ENCODE measurements at places on chromosomes 3 and 15.

GRCh38 chr3:46923559-46924350, 46.2 kb downstream of the PTH1R start:
- DNase-seq: no peak

- DNase-seq: peak; percentile 57
Measured at GRCh38 chr3:194572143-194572789, 61.0 kb downstream of the TMEM44 start.

- no peak for DNase-seq
Measured at GRCh38 chr3:32398531-32398930, 6.9 kb downstream of the CMTM7 start.

GRCh38 chr15:20280933-20281463, 260.6 kb downstream of the GOLGA6L6 start:
- no peak for DNase-seq

DNA sequence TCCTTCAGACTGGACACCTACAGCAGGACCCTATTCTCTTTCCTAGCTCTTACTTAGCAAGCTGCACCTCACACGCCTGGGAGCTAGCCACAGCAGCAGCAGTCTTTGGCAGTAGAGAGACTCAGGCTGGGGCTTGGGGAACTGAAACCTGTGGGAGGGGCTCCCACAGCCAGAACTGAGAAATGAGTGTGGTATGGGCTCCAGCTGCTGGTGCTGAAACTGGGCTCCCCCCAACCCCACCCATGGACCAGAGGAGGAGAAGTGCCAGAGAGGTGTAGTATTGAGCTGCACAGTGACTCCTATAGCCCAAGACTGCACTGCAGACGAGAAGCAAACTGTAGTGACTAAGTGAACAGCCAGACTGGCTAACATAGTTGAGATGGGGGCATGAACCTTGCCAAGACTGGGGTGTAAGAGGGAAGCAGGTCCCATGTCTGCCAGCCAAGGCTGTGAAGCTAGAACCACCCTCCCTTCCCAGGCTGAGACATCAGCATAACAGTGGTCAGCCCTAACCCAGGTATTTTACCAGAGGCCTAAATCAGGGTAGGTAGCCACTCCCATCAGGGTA, 62.5 kb downstream of the MYO5A start:
- no peak for DNase-seq

DNA sequence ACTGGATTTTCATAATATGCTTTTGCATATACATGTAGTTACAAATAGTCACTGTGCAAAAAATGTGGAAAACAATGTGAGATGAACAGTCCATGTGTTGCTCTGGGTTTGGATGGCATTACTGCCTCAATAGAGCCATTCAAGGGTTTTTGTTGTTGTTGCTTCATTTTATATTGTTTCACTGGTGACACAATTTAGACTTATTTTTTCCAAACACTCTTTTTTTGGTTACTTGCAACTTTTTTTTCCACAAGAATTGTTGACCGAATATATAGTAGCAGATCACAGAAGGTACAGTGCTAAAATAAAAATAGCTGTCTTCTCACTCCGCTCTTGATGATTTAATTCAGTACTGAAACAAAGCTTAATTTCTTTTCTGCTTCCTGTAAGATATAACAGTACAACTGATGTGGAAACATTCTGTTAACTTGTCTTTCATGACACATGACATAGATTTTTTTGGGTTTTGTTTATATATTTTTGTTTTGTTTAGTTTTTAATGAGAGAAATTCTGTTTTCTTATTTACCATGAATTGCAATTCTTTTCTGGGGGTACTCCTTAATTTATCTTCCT, 618.6 kb downstream of the NAALADL2 start:
- no peak for DNase-seq

- no peak for DNase-seq
Measured at GRCh38 chr3:24154781-24155180, 209.7 kb downstream of the NR1D2 start.

- DNase-seq: peak; percentile 63
Measured at GRCh38 chr3:30770387-30770786, 124.1 kb downstream of the GADL1 start.

- DNase-seq: no peak
Measured at GRCh38 chr15:76460871-76461270, 124.3 kb downstream of the ISL2 start.

- DNase-seq: peak; percentile 26
Measured at GRCh38 chr3:18124501-18124900, 300.6 kb downstream of the SATB1 start.

DNA sequence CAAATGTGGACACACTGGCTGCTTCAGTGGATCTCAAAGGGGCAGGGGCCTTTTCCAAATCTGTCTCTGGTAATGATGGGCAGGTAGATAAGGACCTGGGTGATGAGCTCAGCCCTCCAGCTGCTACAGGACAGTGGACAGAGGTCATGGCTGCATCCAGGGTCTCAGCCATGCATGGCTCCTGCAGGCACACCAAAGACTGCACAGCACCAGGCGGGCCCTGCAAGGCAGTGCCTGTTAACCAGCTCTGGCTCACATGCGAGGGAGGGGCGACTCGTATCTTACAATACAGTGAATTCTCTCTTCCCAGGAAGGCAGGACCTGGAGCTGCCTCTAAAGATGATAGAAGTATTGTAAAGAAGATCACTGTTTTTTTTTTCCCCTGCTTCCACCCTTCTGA, 58.7 kb downstream of the OXNAD1 start:
- no peak for DNase-seq

DNA sequence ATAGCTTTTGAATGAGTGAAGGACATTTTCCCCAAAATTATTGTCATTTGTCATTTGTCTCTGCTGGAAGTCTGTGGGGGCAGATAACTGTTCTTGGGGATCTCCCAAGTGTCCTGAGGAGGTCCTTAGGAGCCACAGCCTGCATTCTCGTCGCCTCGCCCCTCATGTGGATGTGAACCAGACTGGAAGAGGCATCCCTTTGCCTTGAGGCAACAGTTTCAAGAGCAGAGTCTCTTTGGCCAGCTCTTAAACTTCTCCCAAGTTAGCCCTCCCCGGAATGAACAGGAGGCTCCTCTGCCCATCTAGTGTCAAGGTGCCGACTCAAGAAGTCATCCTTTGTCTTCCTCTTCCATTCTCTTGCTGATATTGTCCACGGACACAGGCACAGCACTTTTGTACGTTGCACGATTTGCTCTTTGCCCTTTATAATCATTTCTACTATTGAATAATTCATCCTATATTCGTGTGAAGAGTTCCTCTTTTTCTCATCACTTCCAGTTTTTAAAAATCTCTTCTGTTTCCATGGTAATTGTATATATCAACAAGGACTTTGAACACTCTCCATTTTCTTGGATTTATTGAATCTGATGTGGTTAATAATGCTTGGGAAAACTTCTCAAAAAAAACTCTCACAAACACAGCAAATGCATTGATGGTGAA, 40.8 kb upstream of the CD47 start:
- DNase-seq: peak; percentile 40

- peak; percentile 37 for DNase-seq
Measured at GRCh38 chr3:71258116-71258515, 325.4 kb downstream of the FOXP1 start.

DNA sequence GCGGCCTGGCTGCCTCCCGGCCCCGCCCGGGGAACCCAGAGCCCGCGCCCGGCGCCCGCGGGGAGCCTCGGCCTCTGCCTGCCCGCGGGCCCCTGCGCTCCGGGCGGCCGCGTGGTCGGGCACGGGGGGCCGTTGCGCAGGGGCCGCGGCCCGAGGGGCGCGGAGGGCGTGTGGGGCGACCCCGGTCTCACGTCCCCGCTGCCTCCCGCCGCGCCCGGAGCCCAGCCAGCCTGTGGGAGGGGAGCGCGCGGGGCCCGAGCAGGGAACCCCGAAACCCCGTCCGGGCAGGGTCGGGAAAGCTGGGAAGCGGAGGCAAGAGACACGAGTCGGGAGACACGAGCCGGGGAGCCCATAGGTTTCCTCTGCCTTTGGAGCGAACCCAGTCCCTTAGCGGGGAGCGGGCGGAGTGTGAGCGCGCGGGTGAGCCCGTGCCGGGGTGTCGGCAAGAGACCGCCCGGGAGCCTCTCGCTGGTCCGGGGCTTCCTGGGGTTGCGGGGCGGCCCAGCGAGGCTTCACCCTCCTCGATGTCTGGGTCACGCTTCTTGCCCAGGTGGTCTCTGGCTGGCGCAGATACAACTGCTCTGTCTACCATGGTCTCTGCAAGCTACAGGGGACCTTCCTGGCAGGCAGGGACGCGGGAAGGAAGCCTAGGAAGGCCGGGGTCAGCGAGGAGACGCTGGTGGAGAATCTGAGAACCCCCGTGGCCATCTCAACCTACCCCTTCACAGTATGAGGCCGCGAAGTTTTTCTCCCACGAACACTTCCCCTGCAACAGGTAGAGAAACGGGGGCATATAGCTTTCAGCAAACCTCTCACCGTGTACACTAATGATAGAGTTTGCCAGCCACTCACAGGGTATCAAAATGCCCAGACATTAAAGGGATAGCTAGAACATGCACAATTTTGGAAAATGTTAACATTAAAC, 586 bp downstream of the LRRK1 start:
- peak; percentile 73 for DNase-seq

- DNase-seq: no peak
Measured at GRCh38 chr3:160697637-160698380, 20.8 kb downstream of the ARL14 start.

GRCh38 chr15:31197497-31198414, 96.2 kb upstream of the TRPM1 start:
- DNase-seq: no peak

GRCh38 chr3:5275529-5275928, 88.0 kb downstream of the EDEM1 start:
- DNase-seq: no peak
